ENCODE measurements at places on chromosomes 16 and 17.

DNA sequence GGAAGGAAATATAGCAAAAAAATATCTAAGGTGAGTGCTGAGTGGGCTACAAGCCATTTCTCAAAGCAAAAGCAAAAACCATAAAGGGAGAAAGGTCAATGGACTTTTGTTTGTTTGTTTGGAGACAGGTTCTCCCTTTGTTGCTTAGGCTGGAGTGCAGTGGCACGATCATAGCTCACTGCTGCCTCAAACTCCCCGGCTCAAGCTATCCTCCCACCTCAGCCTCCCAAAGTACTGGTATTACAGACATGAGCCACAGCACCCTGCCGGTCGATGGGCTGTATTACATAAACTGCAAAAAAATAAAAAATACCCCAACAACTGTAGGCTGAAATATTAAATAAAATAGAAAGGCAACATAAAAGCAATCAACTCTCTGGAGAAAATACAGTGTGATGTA is 3.5 kb upstream of the RBBP6 start:
- DNase-seq, result no peak

GRCh38 chr16:68715471-68715870 is 21.6 kb upstream of the CDH1 start:
- no peak for DNase-seq

DNA sequence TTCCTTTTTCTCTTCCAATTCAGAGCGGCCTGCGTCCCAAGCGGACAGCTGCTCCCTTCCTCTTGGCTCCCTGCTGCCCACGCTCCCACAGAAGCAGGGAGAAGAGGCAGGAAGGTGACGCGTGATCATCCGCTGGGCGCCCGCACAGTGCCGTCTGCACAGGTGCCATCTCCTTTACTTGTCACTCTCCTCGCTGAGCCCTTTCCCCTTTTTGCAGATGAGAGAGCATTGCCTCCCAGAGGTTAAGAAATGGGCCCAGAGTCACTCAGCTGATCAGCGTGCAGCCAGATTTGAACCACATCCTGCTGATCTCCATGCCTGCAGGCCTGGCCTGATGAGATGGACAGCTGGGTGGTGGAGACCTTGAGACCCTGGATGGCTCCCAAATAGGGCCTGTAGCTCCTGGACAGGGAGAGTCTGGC is 299.8 kb downstream of the SEC14L1 start:
- DNase-seq, result no peak

- DNase-seq, result no peak
Observed at GRCh38 chr16:86525696-86526095, 15.4 kb downstream of the FOXF1 start.

DNA sequence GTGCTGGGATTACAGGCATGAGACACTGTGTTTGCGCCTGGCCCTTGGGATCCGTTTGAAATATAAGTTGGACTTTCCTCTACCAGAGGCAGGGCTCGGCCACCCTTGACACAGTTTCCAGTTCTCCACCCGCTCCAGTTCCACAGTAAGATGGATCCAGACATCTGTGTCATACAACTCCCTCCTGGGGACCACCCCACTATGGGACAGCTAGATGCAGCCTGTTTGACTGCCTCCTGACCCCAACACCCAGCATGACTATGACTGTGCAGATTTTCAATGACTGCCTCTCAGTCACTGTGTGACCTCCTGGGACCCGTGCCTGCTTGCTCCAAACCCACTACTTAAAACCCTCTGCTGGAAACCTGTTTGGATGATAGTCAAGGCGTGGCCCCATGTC is 166.7 kb downstream of the IRF8 start:
- no peak for DNase-seq

DNA sequence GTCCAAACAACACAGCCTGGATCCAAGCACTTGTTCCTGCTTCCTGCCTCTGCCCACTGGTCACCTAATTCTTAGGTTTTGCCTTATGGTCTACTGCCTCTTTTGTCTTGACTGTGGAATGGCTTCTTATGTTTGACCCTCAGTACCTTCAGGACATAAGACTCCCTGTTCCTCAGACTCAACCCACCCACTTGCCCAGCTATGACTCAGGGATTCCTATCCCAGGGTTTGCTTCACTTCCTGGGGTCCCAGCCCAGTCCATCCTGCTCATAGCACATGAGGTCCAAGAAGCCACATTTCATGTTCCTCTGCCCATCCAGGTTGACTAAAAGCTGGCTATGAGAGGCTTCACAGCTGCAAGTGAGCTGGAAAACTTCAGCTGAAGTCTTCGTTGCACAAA is 320.9 kb upstream of the CDH5 start:
- DNase-seq, result no peak

DNA sequence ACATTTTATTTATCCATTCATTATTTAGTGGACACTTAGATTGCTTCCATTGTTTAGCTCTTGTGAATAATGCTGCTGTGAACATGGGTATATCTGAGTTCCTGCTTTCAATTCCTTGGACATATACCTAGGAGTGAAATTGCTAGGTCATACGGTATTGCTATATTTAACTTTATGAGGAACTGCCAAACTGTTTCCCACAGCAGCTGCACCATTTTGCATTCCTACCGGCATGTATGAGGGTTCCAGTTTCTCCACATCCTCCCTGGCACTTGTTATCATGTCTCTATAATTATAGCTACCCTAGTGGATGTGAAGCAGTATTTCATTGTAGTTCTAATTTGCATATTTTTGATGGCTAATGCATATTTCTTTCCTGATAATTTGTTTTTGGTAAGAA is 23.7 kb upstream of the DRG2 start:
- no peak for DNase-seq

DNA sequence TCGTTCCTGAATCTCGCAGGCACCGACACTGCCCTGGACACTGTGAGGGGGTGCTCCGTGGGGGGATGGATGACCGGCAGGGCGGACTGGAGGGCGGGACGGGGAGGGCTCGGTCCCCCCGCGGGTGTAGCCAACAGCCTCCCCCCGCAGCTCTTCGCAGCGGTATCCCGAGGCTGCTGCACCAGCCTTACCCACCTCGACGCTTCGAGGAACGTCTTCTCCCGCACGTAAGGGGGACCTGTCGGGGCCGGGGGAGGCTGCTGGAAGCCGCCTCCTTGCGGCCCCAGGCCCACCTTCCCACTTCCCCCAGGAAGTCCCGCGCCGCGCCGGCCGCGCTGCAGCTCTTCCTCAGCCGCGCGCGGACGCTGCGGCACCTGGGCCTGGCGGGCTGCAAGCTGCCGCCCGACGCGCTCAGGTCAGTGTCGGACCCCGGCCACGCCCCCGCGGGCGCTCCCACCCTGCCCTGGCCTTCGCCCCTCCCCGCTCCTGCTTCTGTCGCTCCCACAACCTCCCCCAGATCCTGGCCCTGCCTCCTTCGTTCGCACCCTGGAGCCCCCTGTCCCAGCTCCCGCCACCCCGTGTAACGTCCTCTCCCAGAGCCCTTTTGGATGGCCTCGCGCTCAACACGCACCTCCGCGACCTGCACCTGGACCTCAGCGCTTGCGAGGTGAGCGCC is 3.3 kb downstream of the CARMIL2 start:
- no peak for DNase-seq
